ENCODE measurements at places on chromosomes 3 and 15.

- DNase-seq: no peak
Measured at GRCh38 chr3:143612541-143612940, 235.7 kb downstream of the SLC9A9 start.

- no peak for DNase-seq
Measured at GRCh38 chr3:38560284-38560683, 64.1 kb downstream of the EXOG start.

DNA sequence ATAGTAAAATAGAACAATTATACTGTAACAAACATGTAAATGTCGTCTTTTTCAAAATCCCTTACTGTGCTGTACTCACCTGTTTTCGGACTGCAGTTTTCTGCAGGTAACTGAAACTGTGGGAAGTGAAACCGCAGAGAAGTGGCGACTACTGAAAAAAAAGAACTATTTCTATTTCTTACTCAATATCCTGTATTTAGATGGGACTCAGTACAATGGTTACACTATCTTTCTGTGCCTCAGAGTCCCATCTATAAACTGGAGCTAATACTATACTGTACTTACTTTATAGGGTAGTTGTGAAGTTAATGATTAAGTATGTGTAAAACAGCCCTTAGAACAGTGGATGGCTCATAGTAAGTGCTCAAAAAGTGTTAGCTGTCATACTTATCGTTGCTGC lies 14.3 kb upstream of the P2RY12 start:
- DNase-seq: no peak

DNA sequence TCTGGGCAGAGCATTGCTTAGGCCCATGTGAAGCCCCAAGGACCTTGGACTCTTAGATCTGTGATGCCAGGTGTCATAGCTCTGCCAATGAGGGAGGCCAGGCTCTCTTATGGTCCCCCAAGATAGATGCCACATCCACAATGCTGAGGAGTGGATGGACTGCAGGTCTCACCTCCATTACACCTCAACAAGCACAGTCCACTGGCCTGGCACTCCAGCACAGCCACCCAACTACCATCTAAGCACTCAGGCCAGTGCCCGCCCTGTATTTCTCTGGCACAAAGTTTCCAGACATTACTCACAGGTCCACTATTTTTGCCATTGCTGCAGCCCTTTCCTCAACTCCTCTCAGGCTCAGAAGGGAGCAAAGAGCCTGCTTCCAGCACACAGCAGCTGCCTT lies 613.5 kb upstream of the EPHA6 start:
- no peak for DNase-seq

GRCh38 chr3:29324180-29324651 lies 43.3 kb downstream of the RBMS3 start:
- DNase-seq: no peak

- DNase-seq: no peak
Measured at GRCh38 chr3:78647726-78648125, 1120.1 kb downstream of the ROBO1 start.

DNA sequence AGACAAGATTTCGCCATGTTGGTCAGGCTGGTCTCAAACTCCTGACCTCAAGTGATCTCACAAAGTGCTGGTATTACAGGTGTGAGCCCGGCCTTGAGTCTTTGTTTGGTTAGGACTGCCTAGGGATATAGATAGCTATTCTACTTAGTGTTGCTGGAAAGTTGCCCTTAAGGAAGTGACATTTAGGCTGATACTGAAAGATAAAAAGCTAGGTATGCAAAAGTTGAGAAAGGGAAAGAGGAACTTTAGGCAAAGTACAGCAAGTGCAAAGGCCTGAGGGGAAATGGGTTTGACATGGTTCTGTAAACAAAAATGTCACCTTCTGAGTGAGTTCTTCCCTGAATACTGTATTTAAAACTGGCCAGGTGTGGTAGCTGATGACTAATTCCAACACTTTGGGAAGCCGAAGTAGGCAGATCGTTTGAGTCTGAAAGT lies 111.5 kb downstream of the ZNF609 start:
- no peak for DNase-seq

- no peak for DNase-seq
Measured at GRCh38 chr3:45110509-45110833, 35.7 kb downstream of the CDCP1 start.

GRCh38 chr3:16033889-16034687 lies 140.4 kb upstream of the GALNT15 start:
- no peak for DNase-seq

- DNase-seq: no peak
Measured at GRCh38 chr3:160003520-160004128, 15.0 kb downstream of the IL12A start.

- DNase-seq: no peak
Measured at GRCh38 chr3:185813691-185814215, 11.1 kb downstream of the IGF2BP2 start.

- DNase-seq: no peak
Measured at GRCh38 chr15:80507638-80508316, 103.6 kb downstream of the ARNT2 start.

DNA sequence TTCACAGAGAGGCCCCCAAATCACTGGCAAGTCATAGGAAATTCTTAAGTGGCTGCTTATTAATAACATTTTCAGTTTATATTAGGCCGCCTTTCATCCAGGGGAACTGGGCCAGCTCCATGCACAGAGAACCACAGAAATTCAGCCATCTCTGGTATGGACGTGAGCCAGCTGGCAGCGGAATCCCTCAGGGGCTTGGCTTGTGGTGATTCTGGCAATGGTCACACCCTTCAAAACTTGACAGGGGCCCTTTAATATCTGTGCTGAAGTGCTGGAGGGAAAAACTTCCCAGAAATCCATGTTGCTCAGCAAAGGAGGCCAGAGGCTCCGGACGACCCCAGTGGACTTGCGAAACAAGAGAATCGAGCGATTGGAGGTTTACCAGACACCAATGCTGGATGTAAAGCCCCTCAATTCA lies 11.3 kb downstream of the PRICKLE2 start:
- DNase-seq: no peak

GRCh38 chr3:123728014-123728413 lies 143.2 kb upstream of the HACD2 start:
- no peak for DNase-seq

DNA sequence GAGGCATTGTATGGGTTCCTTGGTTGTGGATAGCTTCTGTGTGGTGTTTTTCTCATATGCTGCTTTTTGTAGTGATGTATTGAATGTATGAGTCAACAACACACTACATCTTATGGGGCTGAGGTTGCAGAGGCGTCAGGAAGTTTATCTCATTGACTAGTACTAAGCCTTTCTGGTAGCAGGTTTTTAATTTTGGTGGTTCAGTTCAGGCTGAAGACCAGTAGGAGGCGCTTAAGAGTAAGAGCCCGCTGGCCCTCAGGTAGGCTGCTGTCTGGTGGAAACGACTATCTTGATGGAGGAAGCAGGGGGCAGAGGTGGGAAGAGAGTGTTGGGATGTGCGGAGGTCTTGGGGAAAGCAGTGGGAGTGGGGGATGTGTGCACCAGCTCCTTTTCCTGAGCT lies 62.4 kb downstream of the RTP4 start:
- no peak for DNase-seq

DNA sequence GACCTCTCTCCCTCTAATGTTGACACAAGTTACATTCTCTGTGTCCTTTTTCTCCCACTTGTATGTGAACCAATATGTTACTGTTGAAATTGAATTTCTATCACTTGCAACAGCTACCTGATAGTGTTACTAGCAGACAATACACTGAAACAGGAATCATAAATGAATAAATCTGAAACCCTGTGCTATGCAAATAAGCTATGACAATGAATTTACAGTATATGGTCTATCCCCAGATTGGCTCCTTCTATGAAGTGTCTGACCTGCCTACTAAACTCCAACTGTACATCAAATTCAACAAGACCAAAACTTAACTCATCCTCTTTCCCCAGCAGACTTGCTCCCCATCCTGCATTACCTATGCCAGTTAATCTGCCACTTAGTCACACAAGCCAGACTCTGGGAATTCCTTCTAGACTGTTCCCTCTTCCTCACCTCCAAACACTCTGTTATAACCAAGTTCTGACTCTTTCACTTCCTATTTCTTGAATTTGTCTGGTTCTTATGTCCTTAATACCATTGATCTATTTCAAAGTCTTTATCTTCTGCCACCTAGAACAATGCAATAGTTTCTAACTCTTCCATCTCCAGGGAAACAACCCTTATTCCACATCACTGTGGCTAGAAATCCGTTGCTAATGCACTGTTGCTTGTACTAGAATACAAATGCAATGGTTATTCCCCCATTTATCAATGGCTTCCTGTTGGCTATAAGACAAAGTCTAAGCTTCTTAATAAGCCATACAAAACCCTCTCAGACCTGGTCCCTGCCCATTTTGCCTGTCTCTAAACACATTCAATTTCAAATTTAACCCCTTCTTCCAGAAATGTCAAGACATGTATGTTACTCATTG lies 13.4 kb upstream of the ZNF639 start:
- no peak for DNase-seq

DNA sequence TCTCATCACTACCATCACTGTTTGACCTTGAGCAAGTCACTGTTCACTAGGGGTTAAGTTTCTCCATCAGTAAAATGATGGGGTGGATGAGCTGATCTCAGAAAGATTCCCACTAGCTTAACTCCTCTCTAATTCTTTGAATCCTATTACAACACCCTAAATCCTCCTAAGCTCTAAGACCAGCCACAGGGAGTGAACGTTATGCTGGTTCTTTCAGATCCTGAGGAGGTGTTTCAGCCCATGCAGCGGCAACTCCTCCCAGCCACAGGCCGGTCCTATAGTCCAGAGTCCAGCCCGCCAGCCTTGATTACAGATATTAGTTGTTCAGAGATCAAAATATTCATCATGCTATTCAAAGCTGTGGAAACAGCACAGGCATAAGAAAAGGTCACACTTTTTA lies 15.1 kb downstream of the MB21D2 start:
- no peak for DNase-seq

DNA sequence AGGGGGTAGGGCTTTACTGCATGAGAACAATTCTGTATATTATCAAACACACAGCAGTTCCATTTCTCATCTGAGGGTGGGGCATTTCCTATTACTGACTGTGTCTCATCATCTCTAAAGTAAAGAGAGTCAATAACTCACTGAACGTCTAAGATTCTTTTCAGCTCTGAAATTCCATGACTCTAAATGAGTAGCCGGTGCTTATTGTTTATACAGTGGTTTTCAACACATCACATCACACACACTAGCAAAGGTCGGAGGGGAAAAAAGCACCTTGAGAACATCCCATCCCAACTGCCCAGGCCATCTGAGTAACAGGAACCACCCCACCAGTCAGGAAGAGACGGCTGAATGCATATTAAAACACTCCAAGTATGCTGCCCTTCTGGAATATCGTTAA lies 196.0 kb downstream of the SUCLG2 start:
- no peak for DNase-seq

DNA sequence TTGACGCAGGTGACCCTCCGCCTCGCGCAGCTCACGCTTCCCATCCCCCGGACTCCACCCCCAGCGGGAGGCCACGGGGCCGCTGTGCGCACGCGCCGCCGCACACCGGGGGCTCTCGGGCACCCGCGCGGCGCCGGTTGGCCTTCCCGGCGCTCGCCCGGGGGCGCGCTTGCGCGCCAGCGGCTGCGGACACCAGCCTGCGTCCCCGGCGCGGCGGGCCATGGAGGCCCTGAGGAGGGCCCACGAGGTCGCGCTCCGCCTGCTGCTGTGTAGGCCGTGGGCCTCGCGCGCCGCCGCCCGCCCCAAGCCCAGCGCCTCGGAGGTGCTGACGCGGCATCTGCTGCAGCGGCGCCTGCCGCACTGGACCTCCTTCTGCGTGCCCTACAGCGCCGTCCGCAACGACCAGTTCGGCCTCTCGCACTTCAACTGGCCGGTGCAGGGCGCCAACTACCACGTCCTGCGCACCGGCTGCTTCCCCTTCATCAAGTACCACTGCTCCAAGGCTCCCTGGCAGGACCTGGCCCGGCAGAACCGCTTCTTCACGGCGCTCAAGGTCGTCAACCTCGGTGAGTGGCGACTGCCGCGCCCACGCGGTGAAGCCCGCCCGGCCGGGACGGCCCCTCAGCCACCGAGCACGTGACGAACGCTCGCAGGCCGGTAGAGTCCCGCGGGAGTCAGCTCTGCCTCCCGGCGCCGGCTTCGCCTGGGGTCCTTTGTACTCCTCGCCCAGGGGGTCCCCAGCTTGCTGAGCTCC lies at the start of gene C15orf61:
Gene C15orf61, plus strand, starts transcription at position 103 of the 754 bp plus-strand sequence. Its CDS starts 118 bp downstream, at position 221.
- DNase-seq: peak; percentile 76

GRCh38 chr3:143831994-143832393 lies 16.3 kb downstream of the SLC9A9 start:
- no peak for DNase-seq

DNA sequence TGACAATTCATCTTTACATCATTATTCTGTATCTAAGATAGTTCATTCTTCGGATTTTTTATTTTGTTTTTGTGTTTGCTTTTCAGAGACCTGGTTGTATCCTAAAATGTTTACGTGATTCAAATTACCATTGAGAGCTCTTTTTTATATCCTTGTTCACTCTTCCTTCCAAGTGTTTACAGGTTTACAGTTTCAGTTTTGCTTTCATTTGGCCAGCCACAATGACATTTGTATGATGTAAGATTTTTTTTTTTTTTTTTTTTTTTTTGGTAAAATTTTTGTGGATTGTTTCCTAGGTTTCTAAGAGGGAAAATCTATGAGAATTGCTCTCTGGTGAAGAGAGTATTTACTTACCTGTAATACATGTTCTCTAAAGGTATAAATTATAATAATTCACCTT lies 55.0 kb downstream of the SETD5 start:
- DNase-seq: no peak

GRCh38 chr3:171967137-171967783 lies 72.1 kb upstream of the FNDC3B start:
- no peak for DNase-seq

- no peak for DNase-seq
Measured at GRCh38 chr3:166837535-166837934, 542.6 kb downstream of the ZBBX start.

DNA sequence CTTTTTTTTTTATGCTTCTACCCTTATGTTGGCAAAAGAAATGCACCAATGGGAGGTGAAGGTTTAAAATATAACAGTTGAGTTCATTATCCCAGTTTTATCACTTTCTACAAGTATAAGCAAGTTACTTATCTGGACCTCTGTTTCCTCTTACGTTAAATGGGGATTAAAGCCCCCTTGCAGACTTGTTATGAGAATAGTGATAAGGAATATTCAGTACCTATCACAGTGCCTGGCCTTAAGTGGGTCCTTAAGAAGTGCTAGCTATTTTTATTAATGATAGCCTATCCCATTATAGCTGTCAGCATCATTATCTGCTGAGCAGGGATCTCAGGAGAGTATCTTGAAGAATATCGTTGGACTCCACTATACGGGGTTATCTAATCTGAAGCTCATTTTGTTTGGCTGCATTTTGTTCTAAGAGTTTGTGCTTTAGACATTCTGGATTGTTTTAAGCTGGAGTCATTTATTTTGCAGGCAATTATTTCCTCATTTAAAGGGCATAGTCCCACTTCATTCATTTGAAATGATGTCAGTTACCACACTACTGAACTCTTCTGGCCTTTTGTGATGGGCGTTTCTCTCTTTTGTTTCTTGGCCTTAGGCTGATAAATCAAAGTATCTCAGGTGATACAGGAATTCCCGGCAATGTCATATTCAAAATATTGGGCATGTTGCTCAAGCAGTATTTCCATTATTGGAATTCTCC lies 28.8 kb downstream of the RAB8B start:
- no peak for DNase-seq
